Lung microvascular endothelial cell (primary cell): ENCODE measurements at places on chromosomes 12 and 14.
A peak's percentile ranks its signal among the peaks of the same experiment; 100 is the strongest.

GRCh38 chr14:30084811-30085210 is 157.2 kb upstream of the PRKD1 start:
- no peak for DNase-seq

DNA sequence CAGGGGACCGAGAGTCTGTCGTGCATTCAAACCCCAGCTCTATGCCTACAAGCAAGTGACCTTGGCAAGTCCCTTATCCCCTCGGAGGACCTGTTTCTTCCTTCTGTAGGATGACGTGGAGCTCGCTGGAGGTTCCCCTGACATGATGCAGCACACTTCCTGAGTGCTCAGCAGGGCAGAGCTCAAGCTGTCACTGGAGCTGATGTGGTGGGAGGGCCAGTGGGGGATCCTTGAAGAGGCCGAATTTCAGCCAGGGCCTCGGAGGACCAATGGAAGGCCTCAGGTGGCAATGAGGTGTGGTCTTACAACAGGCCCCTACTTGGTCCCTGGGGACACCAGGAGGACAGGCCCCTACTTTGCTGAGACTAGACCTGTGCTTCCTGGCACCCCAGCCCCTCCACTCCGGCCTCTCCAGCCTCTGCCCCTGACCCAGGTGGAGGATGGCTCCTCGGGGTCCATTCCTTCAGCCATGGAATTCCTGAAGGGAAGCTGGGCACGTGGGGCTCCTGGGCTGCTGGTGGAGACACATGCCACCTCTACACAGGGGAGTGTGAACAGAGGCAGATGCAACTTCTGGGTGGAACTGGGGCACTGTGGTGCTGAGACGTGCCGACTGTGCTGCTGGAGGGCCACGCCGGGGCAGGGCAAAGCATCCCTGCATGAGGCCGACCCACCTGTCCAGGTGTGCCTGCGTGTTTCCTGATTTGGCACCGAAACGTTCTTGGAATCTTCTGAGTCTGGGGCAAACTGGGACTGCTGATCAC is 18.7 kb upstream of the KIF26A start:
- no peak for DNase-seq

GRCh38 chr12:82326905-82327503 is 31.2 kb downstream of the CCDC59 start:
- DNase-seq: peak; percentile 43

- no peak for DNase-seq
Observed at GRCh38 chr12:124861898-124862676, 1.6 kb downstream of the SCARB1 start.

GRCh38 chr14:45145214-45145613 is 9.5 kb downstream of the FANCM start:
- DNase-seq: no peak

GRCh38 chr12:132285991-132286681 is 43.3 kb downstream of the GALNT9 start:
- peak; percentile 28 for DNase-seq

DNA sequence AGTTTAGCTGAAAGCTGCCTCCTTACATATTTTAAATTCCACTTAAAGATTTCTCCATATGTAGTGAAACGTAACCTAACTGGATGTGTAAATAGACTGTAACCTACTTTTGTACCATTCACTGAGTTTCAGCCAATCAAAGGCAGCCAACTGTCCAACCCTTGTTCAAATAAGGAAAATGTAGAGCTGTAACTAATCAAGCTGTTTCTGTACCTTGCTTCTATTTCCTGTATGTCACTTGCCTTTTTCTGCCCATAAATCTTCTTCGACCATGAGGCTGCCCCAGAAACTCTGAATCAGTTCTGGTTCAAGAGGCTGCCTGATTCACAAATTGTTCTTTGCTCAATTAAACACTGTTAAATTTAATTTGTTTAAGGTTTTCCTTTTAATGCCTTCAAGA is 6.3 kb downstream of the SLC7A8 start:
- no peak for DNase-seq

- no peak for DNase-seq
Observed at GRCh38 chr14:77316872-77317301, 3.8 kb downstream of the POMT2 start.

DNA sequence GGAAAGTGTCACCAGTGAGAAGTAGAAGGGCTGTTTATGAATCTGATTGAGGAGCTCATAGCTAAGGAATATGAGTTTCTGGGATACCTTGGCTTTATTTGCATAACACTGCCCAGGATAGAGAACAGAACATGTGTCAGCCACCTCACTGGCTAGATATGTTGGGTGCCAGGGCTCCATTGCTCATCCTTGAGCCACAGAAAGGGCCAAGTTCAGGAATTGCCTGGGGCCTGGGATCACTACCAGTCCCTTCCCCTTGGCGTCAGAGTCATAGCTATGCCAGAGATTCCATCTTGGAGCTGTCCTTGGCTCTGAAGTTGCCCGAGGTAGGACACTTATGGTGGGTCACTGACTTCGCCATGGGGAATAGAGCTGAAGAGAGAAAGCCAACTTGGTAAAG is 49.0 kb downstream of the IFT43 start:
- no peak for DNase-seq

DNA sequence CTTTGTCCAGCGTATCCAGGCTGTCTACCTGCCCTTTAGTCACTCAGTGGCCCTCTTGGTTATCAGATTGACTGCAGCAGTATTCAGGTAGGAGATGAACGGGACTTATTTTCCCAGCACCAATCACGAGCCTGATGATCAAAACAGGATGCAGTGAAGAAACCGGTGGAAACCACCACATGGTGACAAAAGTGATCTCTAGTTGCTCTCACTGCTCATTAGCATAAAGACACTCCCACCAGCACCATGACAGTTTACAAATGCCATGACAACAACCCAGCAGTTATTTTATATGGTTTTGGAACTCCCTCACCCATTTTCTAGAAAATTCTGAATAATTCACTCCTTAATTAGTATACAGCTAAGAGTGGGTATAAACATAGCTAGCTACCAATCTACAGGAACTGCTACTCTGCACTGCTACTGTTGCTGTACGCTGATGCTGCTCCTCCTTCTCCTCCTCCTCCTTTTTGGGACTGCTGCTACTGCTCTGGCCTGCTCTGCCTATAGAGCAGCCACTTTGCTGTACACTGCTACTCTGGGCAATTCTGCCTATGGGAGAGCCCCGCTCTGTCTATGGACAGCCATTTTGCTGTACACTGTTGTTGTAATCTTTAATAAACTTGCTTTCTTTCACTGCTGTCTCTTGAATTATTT is 142.5 kb upstream of the SSTR1 start:
- peak; percentile 16 for DNase-seq

- DNase-seq: no peak
Observed at GRCh38 chr12:131733874-131734273, 23.0 kb downstream of the SFSWAP start.

- peak; percentile 24 for DNase-seq
Observed at GRCh38 chr14:50831726-50832168, 785 bp upstream of the NIN start.

DNA sequence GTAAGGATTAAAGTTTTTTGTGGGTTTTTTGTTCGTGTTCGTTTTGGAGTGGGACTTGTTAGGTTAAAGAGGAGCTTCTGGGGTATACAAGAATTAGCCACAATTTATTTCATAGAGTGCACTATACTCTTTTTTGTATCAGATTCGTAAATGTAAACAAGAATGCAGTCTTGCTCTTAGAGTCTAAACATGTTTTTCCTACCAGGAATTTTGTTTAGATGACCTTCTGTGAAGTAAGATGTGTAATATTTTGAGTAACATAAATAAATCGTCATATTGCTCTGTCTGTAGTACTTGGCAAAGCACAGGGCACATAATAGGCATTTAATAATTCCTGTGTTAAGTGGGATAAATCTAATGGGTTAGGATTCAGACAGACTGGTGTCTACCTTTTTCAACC is 9.6 kb downstream of the CNOT2 start:
- no peak for DNase-seq

DNA sequence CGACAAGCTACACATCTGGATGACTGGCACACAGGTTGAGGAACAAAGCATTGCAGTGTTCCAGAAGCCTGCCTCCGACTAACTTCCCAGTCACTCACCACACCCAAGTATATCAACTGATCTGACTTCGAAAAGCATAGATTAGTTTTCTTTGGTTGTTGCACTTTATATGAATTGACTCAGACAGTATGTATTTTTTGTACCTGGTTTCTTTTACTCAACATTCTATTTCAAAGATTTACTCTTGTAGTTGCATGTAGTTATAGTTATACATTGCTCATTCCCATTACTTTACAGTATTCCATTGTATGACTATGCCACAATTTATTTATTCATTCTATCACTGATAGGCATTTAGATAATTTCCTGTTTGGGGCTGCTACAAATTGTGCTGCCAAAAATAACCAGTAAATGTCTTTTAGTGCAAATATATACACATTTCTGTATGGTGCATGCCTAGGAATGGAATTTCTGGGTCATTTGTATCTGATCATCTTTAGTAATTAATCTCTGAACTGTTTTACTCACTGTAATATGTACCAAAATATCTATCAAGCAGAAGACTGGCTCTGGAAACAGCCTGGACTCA is 17.8 kb downstream of the PLCZ1 start:
- DNase-seq: no peak

DNA sequence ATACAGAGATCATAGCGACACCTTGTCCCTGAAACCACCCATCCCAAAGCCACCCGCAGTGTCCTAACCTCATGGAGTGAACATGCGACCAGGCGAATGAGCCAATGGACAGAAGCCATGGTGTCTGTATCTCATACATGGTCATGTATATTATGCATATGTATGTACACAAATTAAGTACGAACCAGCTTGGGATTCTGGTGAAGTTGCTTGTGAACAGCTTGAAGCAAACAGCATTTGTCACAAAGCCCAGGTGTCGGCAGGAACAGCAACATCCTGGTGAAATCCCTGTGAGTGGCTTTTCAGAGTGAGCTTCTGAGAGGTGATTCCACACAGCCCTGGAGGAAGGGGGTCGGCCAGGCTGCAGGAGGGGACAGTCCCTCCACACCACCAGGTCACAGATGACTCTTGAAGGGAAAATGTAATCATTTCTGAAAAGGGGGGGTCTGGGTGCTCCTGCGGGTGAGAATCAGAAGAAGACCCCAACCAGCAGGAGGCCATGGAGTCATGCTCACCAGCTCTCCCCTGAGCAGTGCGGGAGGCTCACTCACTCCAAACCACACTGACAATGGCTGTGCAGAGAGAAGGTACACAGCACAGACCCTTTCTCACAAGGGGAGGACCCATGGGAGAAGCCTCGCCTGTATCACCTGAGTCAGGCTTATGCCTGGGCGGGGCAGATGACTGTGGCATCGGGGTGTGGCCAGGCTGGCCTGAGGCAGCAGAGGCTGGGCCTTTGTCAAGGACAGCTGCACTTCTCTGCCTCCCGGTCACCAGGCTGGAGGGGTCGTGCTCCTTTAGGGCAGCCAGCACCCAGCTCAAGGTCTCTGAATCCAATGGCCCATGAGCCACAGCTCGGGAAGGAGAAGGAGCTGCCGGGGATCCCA is 14.3 kb downstream of the CHGA start:
- DNase-seq: no peak

GRCh38 chr12:1995205-1995896 is 8.9 kb downstream of the DCP1B start:
- no peak for DNase-seq

- DNase-seq: peak; percentile 96
Observed at GRCh38 chr12:3218228-3219171, 141.3 kb downstream of the TSPAN9 start.

DNA sequence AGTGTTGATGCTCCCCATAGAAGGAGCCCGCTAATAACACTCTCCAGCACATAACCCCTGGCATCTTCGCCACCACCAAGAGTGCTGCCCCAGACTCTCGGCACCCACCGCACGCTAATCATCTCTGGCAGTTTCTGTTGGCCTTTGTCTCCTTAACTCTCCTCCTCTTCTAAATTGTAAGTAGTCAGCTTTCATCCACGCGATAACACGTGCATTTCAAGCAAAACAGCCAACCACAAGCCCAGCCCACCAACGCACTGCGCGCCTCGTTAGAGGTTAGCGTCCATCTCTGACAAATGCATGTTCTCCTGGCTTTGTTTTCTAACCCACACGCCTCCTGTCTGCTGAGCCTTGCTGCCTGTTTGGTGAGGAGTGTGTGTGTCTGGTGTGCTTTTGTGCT is 61.1 kb upstream of the RIN3 start:
- DNase-seq: no peak

GRCh38 chr12:1491983-1492697 is 102.2 kb downstream of the FBXL14 start:
- no peak for DNase-seq

DNA sequence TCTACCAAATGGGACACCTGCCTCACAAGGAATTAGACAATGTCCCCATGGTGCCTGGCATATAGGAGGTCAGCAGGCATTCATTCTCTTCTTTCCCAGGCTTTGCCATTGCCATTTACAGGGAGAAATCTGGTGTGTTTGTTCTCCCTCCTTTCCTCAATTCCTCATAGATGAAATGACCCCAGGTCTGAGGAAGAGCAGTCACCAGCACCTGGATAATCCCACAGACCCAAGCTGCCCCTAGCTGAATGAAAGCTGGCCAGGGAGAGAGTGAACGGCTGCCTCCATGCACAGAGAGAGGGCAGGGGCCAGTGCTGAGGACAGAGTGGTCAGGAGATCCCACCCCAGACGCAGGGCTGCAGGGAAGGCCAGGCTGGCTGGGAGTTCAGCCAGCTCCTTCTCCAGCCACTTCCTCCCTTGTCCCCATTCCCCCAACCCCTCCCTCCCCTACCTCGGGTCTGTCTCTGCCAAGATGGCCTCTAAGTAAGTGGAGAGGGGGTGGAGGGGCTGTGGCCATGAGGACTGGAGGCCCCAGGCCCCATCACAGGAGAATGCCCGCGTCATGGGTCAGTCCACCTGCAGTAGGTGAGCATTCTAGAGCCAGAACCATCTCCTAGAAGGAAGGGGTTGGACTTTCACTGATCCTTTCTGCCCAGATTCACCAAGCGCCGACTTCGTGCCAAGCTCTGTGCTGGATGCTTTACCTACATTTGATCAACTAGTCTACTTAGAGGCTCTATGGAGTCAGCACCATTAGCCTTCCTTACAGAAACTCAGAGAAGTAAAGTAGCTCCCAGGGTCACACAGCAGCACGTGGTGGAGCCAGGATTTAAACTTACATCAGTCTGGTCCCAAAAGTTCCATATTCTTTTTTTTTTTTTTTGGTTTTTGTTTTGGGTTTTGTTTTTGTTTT is 2.0 kb upstream of the KRT4 start:
- no peak for DNase-seq

- DNase-seq: no peak
Observed at GRCh38 chr14:77547512-77548180, 49.0 kb upstream of the ISM2 start.

GRCh38 chr12:117377758-117378157 is 16.3 kb upstream of the NOS1 start:
- DNase-seq: peak; percentile 29

DNA sequence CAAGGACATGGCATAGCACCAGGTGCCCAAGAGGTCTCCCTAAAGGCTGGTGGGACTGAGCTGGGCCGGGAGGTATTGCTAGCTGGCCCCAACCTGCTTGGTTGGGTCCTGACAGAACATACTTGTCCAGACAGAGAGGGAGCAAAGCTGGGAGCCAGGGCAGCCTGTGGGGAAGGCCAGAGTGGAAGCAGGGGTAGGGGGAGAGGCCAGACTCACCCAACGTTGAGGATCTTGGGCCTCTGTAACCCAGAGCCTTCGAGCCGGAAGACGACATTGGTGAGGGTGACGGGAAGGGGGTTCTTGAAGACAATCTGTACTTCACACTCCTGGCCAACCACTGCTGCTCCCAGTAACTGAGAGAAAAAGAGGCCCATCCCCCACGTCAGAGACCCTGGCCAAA is 9.0 kb downstream of the TGM1 start:
- DNase-seq: no peak
